ENCODE measurements at places on chromosomes 2 and 18.

- H3K4me3 ChIP-seq = no peak overlapping the region
- H3K27ac ChIP-seq = no peak overlapping the region
- H3K36me3 ChIP-seq = no peaks in the 10 kb centered on the region
- no peaks in the 10 kb centered on the region for H3K27me3 ChIP-seq
- H3K4me1 ChIP-seq = no peaks in the 10 kb centered on the region
- peak; percentile 78 for DNase-seq
Measured at GRCh38 chr2:19046986-19047780, 311.2 kb downstream of the OSR1 start.

DNA sequence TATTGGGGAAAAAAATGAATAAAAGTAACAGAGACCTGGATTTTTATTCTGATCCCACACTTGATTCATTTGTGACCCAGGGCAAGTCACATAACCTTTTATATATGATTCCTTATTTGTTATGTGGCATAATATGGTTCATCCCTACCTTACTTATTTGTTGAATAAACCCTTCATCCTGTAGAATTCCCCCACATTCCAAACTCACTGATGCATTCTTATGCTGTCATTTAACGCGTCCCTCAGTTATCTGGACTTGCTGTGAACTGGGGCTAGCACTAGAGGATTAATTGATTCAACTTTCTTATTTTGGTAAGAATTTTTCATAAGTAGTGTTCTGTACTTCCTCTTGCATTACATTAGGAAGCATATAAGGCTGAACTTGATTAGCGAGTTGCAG lies 384.7 kb upstream of the RAB12 start:
- no peak overlapping the region for H3K27ac ChIP-seq
- no peak for DNase-seq
- no peaks in the 10 kb centered on the region for H3K4me1 ChIP-seq
- no peak overlapping the region for H3K4me3 ChIP-seq

- DNase-seq = no peak
- H3K4me3 ChIP-seq = no peak overlapping the region
- no peaks in the 10 kb centered on the region for H3K27me3 ChIP-seq
- H3K4me1 ChIP-seq = no peaks in the 10 kb centered on the region
- no peaks in the 10 kb centered on the region for H3K36me3 ChIP-seq
Measured at GRCh38 chr2:175054340-175054739, 49.2 kb upstream of the CHN1 start.

DNA sequence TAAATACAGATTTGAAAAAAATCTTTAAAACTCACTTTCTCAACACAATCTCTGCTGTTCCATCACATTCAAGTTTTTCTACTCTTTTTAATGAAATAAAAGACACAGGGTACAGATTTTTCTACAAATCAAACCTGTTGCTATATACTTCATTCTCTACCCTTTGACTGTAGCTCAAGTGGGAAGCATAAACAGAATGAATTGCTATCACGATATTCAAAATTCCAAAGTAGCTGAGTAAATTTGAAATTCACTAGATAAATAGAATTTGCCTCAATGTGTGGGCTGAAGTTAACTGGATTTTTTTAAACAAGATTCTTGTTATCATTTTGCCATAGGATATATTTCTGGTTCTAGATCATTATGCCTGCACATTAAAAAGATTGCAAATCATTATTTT lies 185.9 kb downstream of the ZNF521 start:
- no peak for DNase-seq
- H3K36me3 ChIP-seq = no peaks in the 10 kb centered on the region
- H3K4me1 ChIP-seq = peaks cover 19% of the 10 kb centered on the region

DNA sequence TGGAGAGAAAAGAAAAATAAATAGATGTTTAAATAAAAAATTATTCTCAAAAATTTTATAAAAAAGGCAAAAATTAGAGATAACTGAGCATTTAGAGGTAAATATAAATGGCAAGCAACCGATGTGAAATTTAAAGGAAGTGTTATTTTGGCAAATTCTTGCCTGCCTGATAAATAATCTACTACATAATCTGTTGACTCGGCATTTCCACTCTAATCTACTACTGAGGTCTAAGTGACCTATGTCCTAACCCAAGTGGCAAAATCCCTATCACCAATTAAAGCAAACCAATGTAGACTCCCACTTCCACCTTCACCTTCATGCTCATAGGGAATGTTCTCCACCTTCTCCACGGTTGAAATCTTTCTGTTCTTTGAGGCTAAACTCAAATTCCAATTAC lies 1124.1 kb upstream of the CDH2 start:
- H3K36me3 ChIP-seq = no peaks in the 10 kb centered on the region
- DNase-seq = no peak
- no peak overlapping the region for H3K27ac ChIP-seq
- no peaks in the 10 kb centered on the region for H3K4me1 ChIP-seq

DNA sequence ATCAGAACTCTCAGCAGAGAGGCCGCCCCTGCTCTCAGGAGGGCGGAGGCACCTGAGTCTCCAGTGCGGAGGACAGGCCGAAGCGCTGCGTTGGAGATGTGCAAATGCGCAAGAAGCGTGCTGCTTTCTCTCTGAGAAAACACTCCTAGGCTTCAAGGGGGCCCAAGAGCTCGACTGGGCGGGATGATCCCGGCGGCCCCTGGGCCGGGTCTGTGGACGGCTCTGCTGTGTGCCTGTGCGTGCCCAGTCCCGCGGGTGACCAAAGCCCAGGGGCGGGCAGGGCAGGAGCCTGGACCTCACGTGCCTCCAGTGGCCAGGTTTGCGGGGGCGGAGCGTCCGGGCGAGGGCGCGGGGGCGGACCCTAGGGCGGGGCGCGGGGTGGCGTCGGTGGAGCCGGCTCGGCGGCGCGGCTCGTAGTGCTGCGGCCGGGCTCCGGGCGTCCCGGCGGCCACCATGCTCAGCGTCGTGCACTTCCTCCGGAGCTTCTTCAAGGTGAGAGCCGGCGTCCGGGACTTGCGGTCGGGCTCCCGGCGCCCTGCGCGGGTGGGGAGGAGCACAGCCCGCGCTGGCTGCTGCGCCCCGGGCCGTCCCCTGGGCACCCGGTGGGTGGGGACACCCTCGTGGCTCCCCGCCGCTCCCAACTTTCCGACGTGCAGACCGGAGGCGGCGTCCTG lies at the start of gene ARHGEF4:
Gene ARHGEF4 (plus strand): TSS at position 414 of the 674 bp plus-strand sequence. CDS start 40 bp downstream, at position 454.
- DNase-seq = no peak
- no peak within 1 kb of the TSS for H3K27ac ChIP-seq
- H3K4me1 ChIP-seq = no peaks in the 10 kb centered on the region
- no peak within 1 kb of the TSS for H3K4me3 ChIP-seq
- peaks cover 61% of the 10 kb centered on the region for H3K27me3 ChIP-seq

DNA sequence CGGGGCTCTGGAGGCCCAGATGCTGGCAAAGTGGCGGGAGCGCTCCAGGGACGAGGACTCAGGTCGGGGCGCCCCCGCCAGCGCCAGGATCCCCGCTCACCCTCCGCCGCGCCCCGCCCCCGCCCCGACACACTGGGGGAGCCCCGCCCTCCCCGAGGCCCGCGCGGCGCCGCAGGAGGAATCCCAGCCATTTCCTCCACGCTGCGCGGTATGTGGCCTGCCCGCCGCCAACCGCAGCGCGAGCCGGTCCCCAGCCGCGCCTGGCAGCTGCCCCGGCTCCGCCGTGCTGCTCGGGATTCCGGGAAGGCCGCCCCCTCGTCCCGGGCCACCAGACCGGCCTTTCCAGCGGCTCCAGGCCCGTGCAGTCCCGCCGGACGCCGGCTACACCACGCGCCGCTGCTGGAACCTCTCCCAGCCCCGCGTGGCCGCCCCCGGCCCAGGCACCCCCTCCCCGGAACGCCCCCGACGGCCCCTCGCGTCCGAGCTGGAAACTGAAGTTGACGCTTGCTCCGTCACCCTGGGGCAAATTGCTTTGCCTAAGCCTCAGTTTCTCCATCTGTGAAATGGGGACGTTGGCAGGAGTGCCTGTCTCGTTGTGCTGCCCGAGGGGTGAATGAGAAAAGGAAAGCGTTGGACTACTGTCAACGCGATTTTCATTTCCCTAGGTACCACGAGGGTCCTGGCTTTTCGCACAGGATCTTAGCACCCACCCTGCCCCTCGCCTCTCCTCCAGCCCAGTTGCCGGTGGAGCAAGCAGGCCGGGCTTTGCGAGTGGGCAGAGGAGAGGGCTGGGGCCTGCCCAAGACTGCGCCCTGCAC lies 53.6 kb downstream of the PKDCC start:
- H3K4me1 ChIP-seq = peaks cover 48% of the 10 kb centered on the region
- peak; percentile 69 for DNase-seq
- H3K4me3 ChIP-seq = peak overlapping the region; percentile 24
- H3K27ac ChIP-seq = peak overlapping the region; percentile 92

- H3K4me1 ChIP-seq = peaks cover 3% of the 10 kb centered on the region
- H3K27ac ChIP-seq = no peak overlapping the region
Measured at GRCh38 chr2:75808793-75809535, 98.2 kb upstream of the GCFC2 start.

DNA sequence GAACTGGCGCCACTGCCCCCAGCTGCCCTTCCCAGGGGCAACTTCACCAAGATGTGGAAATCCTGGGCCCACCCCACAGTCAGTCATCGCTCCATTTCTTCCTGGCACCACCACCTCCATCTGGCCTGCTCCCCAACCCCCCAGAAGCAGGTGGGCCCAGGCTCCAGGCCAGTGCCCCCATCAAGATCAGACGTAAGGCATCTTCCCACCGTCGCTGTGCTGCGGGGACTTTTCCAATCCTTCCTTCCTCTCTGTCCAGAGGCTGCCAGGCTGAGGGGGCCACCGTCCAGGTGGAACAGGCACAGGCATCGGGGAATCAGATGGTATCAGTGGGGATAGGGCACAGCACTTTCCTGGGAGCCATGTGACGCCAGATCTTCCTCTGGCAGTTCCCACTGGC lies 8.1 kb downstream of the PRLH start:
- H3K4me1 ChIP-seq = peaks cover 22% of the 10 kb centered on the region
- no peaks in the 10 kb centered on the region for H3K36me3 ChIP-seq
- no peak for DNase-seq
- no peak overlapping the region for H3K27ac ChIP-seq
- H3K27me3 ChIP-seq = no peaks in the 10 kb centered on the region
- no peak overlapping the region for H3K4me3 ChIP-seq

DNA sequence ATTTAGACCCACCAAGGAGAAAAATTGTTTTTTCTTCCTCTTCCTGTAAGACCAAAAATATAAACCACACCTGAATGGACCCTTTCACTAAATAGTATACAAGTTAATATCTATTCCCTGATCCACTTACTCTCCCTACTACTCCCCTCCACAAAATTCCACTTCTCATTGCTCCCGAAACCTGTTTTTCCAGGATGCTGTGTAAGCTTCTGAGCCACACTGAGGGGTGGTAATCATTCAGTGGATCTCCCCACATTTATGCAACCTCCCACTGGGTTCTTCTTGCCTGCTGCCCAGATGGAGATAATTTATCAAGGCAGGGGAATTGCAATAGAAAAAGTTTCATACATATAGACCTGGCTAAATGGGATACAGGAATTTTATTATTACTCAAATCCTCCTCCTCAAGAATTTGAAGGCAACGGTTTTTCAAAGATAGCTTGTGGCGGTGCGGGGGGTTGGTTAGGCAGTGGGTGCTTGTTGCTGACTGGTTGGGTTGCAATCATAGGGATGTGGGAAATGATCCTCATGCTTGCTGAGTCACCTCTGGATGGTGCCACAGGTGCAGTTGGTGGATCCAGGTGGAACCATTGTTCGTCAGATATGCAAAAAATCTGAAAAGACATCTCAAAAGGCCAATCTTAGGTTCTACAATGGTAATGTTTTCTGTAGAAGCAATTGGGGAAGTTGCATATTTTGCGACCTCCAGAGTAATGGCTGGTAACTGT lies 970.3 kb downstream of the CNTNAP5 start:
- no peak overlapping the region for H3K4me3 ChIP-seq
- H3K4me1 ChIP-seq = no peaks in the 10 kb centered on the region
- H3K27ac ChIP-seq = no peak overlapping the region
- H3K36me3 ChIP-seq = no peaks in the 10 kb centered on the region
- H3K27me3 ChIP-seq = no peaks in the 10 kb centered on the region

- H3K27ac ChIP-seq = no peak overlapping the region
- H3K4me1 ChIP-seq = no peaks in the 10 kb centered on the region
- DNase-seq = peak; percentile 95
- no peaks in the 10 kb centered on the region for H3K27me3 ChIP-seq
- no peaks in the 10 kb centered on the region for H3K36me3 ChIP-seq
- no peak overlapping the region for H3K4me3 ChIP-seq
Measured at GRCh38 chr2:186995092-186995491, 146.1 kb upstream of the ZSWIM2 start.

GRCh38 chr18:11905613-11906012 lies 2.5 kb downstream of the MPPE1 start:
- no peaks in the 10 kb centered on the region for H3K27me3 ChIP-seq
- H3K4me3 ChIP-seq = no peak overlapping the region
- peaks cover 9% of the 10 kb centered on the region for H3K4me1 ChIP-seq
- no peak overlapping the region for H3K27ac ChIP-seq

GRCh38 chr2:31922542-31923408 lies 88.0 kb downstream of the MEMO1 start:
- H3K27me3 ChIP-seq = no peaks in the 10 kb centered on the region
- no peak for DNase-seq
- H3K36me3 ChIP-seq = peaks cover 3% of the 10 kb centered on the region
- no peak overlapping the region for H3K4me3 ChIP-seq

- peaks cover 7% of the 10 kb centered on the region for H3K4me1 ChIP-seq
- H3K4me3 ChIP-seq = peak overlapping the region; percentile 88
- H3K27me3 ChIP-seq = no peaks in the 10 kb centered on the region
Measured at GRCh38 chr2:180980943-180981911, 822 bp downstream of the UBE2E3 start.

GRCh38 chr2:238032755-238033337 lies 28.0 kb upstream of the SCLY start:
- no peak for DNase-seq
- H3K27ac ChIP-seq = no peak overlapping the region
- H3K27me3 ChIP-seq = no peaks in the 10 kb centered on the region
- H3K4me3 ChIP-seq = no peak overlapping the region
- no peaks in the 10 kb centered on the region for H3K4me1 ChIP-seq

- DNase-seq = no peak
- no peaks in the 10 kb centered on the region for H3K27me3 ChIP-seq
- H3K4me1 ChIP-seq = peaks cover 12% of the 10 kb centered on the region
- peak overlapping the region; percentile 97 for H3K27ac ChIP-seq
- peak overlapping the region; percentile 54 for H3K4me3 ChIP-seq
- H3K36me3 ChIP-seq = no peaks in the 10 kb centered on the region
Measured at GRCh38 chr2:88069117-88069516, 1.5 kb downstream of the SMYD1 start.

GRCh38 chr18:22067682-22068081 lies 101.7 kb upstream of the GATA6 start:
- no peak for DNase-seq
- no peaks in the 10 kb centered on the region for H3K4me1 ChIP-seq
- H3K36me3 ChIP-seq = no peaks in the 10 kb centered on the region
- peaks cover 2% of the 10 kb centered on the region for H3K27me3 ChIP-seq

- no peaks in the 10 kb centered on the region for H3K36me3 ChIP-seq
- DNase-seq = peak; percentile 28
- no peak overlapping the region for H3K27ac ChIP-seq
Measured at GRCh38 chr18:7642331-7642890, 75.3 kb downstream of the PTPRM start.

- H3K4me3 ChIP-seq = no peak overlapping the region
- H3K27me3 ChIP-seq = no peaks in the 10 kb centered on the region
- no peak overlapping the region for H3K27ac ChIP-seq
- DNase-seq = no peak
- peaks cover 26% of the 10 kb centered on the region for H3K36me3 ChIP-seq
- no peaks in the 10 kb centered on the region for H3K4me1 ChIP-seq
Measured at GRCh38 chr18:2797951-2798350, 48.9 kb upstream of the EMILIN2 start.

- no peaks in the 10 kb centered on the region for H3K27me3 ChIP-seq
- peaks cover 12% of the 10 kb centered on the region for H3K4me1 ChIP-seq
- H3K4me3 ChIP-seq = no peak overlapping the region
- no peak for DNase-seq
- no peaks in the 10 kb centered on the region for H3K36me3 ChIP-seq
Measured at GRCh38 chr2:99899058-99899855, 243.1 kb downstream of the AFF3 start.
